ENCODE measurements at places on chromosomes 12 and 14.

DNA sequence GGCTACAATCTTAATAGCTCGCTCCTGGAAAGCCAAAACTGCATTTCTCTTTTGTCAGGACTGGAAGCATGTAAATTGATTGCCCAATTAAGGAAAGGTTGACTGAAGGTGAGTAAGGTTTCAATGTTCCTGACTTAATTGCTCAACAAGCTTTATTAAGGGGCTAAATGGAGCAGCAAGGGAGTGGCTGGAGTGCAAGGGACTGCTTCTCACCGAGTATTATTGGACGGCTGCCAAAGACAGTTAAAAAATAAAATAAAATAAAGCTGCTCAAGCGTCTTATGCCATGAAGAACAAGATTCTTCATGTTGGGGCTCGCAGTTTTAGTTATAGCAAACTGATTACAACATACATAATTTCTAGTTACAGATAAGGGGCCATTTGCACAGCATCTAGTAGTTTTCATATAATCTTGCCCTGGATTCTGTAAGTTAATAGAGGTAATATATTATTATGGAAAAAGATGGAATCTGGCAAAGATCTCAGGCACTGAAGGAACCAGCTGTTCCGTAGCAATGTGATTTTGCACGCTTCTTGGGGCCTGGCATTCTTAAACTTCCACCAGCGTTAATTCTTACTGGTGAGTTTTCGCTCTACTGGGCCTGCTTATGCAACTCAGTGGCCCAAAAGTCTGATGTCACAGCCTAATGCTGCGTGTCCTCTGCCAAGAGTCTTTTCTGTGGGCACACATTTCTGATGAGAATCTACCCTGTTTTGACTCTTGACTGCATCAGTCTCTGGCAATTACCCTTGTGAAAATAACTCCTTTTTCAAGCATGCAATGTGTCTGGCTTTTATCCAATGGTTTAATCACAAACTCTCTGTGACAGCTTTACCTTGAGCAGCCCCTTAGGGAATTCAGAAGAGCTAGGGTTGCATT lies 108.5 kb downstream of the SLC38A1 start:
- no peak for DNase-seq

DNA sequence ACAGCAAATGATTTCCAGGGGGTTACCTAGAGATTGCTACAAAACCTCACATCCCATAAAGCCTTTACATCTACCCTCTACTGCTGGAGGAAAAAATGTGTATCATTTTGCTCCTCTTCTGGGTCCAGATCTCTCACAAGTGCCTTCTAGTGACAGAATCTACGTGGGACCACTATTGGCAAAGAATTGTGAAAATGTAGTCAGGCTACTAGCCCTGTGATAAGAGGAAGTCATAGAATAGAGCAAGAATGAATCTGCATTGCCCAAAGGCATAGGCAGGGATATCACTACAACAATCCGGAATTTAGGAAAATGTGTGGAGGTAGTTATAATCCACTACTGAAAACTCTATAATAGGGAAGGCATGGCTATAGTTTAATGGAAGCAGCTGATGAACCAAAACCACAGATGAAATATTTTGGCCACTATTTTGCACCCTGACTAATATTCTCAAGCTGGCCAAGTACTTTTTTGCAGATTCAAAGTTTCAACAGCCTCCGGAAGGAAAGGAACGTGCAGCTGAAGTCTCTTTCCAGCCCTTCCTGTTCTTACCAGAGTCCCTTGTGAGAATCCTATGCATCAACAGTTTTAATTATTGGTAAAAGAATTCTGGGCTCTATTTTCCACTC lies 176.8 kb downstream of the PHLDA1 start:
- DNase-seq: no peak

DNA sequence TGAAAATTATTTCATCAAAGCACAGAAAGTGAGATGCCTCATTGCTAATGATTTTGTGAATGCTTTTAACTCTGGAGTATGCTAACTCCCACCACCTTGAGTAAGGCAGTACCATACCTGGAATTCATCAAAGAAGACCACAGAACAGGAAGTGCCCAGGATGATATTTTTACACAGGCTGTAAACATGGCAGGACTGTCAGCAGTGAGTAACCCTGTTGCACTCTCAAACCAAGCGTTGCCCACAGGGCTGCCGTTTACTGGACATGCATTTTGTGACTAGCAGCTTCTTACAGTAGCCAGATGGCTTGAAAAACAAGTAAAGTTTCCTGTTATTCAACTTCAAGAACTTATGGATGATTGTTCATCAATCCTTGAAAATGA lies 42.4 kb downstream of the RALGAPA1 start:
- no peak for DNase-seq

DNA sequence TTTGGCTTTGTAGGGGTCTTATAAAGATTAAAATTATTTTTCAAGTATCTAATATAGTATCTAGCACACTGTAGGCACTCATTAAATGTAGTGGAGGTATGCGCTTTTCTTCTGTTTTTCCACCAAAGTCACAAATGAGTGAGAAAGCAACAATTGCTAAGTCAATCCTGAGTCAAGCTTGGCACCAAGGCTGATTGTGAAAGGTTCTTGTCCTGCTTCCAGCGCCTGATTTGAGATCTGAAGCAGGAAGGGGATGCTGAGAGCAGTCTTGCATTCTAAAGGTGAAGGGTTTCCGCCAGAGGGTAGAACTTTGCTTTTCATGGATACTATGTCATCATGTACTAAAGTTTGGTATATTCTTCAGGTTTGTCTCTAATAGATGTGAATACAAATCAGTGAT lies 64.9 kb upstream of the DAAM1 start:
- DNase-seq: no peak

- no peak for DNase-seq
Observed at GRCh38 chr12:102437511-102437910, 42.9 kb downstream of the IGF1 start.

All from activated CD4-positive, alpha-beta T cell treated with anti-CD3 and anti-CD28 coated beads, Interleukin-2, amount 50 U/mL, for 4 hours (primary cell).